Left renal cortex interstitium (tissue), 4 donors: ENCODE measurements at places on chromosomes 6 and 20. TPM values are rescaled to one million over a fixed set of nuclear protein-coding genes. Genes with fewer than 3 reads are reported as not detected.

The MYLK2 gene
- 0.89 TPM for polyA plus RNA-seq

The TULP1 gene
- polyA plus RNA-seq = 1.3 TPM

The GINS1 gene
- 20.0 TPM for polyA plus RNA-seq

The NKAPL gene
- polyA plus RNA-seq = 3.0 TPM

The C20orf204 gene
- 1.5 TPM for polyA plus RNA-seq

The MCM3 gene
- 123 TPM for polyA plus RNA-seq

The WFDC5 gene
- not detected for polyA plus RNA-seq

The SPTLC3 gene
- polyA plus RNA-seq = 15.4 TPM

The SLC35D3 gene
- 0.10 TPM for polyA plus RNA-seq

The RBPJL gene
- polyA plus RNA-seq = not detected

GRCh38 chr6:1200409-1201101, 111.3 kb upstream of the FOXQ1 start:
- DNase-seq = no peak

DNA sequence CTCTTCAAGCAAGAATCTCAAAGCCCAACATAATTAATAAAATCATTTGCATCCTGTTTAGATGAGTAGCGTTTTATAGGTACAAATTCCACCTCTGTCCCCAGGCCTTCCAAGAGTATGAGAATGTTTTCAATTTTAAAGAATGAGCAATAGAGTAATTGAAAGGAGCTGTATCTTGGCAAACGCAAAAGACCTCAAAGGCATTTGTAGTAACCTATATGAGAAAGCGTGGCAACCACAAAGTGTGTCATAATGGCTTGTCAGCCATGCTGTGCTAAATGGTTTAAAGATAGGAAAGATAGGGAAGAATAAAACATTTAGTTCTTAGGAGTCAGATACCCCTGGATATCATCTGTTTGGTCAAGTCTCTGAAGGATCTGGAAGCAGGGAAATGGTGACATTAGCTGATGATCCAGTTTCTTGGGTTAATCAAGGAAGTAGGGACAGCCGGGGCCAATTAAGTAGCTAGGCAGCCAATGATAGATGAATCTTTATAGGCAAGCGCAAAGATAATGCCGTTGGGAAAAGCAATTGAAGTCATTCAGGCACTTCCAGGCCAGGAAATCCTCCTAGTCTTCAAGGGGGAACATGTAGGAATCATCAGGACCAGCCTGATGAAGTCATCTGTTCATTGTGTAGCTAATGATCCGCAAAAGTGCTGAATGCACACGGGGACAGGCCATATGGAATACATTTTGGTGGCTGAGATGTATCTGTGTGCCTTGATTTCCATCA, 71.5 kb upstream of the ISM1 start:
- DNase-seq = no peak

- DNase-seq = no peak
Measured at GRCh38 chr6:161235776-161236633, 37.9 kb downstream of the AGPAT4 start.

- DNase-seq = no peak
Measured at GRCh38 chr6:165049362-165049761, 260.0 kb downstream of the C6orf118 start.

- no peak for DNase-seq
Measured at GRCh38 chr6:131948692-131949619, 2.2 kb downstream of the CCN2 start.

DNA sequence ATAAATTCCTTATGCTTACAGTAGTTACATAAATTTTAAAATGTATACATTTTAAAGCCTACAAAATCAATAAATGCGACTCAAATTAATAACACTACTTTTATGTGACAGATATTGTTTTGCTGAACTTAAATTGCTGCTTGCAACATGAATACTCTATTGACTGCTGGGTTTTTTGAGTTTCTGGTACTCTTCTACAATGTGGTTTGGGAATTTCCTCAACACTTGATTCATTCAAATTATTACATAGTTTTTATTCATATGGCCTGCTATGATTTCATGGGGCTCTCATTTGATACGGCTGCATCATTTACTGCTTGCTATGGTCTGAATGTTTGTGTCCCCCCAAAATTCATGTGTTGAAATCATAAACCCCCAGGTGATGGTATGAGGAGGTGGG, 2.3 kb upstream of the TXLNB start:
- DNase-seq = no peak

DNA sequence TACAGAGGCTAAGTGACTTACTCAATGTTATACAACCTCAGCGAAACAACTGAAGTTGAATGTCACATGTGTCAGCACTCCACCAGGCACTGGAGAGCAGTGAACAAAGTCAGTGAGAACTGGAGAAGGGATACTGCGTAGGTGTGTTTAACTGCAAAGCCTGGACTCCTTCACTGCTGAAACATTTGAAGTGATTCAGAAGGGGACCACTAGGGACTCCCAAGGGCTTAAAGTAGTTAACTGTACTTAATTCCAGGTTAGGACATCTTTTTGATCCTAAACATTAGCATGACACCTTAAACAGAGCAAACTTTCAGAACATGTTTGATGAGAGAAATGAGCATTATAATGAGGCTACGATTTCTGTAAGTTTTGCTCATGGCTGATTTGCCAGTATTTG, 45.0 kb upstream of the ZBTB24 start:
- no peak for DNase-seq

GRCh38 chr6:93059911-93060310, 359.4 kb downstream of the EPHA7 start:
- no peak for DNase-seq

DNA sequence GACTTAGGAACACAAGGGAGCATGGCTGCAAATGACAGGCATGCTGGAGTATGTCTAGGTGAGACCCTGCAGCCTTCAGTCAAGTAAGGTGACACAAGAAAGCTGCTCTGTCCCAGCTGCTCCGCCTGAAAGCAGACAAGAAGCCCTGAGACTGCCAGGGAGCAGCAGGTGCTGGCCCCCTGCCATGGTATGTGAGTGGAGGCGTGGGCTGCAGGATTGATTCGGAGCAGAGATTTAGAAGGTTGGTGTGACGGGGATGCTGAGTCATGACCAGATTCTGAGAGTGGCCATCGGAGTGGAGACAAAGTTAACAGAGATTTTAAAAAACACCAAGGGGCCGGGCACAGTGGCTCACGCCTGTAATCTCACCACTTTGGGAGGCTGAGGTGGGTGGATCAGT, 17.8 kb downstream of the LRP11 start:
- no peak for DNase-seq
